ENCODE measurements at places on chromosomes 6 and 20. TPM values are rescaled to one million over a fixed set of nuclear protein-coding genes. Genes with fewer than 3 reads are reported as not detected.

The SLC35D3 gene
- polyA plus RNA-seq = not detected

DNA sequence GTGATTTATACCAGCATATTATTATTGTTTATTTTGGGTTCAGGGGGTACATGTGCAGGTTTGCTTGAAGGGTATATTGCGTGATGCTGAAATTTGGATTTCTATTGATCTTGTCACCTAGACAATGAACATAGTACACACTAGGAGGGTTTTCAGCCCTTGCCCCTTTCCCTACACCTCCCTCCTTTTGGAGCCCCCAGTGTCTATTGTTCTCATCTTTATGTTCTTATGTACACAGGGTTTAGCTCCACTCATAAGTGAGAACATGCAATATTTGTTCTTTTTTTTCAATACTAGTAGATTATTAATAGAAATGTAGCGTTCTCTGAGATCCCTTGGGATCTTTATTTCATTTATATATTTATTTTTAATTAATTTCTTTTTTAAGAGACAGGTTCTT lies 79.2 kb upstream of the MRAP2 start:
- DNase-seq = no peak

GRCh38 chr6:79246891-79247290 lies 12.4 kb upstream of the HMGN3 start:
- no peak for DNase-seq

DNA sequence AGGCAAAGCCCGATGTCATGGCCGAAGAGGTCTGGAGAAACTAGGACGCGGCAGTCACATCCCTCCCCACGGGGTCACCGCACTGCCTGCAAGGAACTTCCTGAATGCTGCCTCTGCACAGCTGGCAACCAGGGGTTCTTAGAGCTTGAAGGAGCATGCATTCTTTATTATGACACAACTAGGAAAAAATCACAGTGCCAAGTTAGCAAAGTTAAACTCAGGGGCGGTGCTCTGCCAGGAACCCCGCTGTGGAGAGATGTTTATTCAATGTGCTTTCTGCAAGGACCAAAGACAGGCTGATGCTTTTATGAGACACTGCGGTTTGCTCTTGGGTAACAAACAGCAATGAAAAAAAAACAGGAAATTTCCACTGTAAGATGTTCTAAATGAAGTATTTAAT lies 287.3 kb upstream of the FOXQ1 start:
- DNase-seq = no peak

The CNPY3 gene
- 109 TPM for polyA plus RNA-seq

The TMEM170B gene
- polyA plus RNA-seq = 1.2 TPM

DNA sequence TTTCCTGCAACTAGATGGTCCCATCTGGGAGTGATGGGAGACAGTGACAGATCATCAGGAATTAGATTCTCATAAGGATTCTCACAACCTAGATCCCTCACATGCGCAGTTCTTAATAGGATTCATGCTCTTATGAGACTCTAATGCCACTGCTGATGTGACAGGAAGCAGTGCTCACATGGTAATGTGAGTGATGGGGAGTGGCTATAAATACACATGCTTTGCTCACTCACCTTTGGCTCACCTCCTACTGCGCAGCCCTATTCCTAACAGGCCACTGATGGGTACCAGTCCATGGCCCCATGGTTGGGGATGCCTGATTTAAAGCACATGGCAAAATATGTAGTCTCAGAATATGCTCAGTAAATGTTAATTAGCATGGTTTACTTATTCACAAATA lies 80.6 kb upstream of the MBOAT1 start:
- DNase-seq = no peak

GRCh38 chr6:53446151-53446550 lies 97.4 kb upstream of the ELOVL5 start:
- no peak for DNase-seq

DNA sequence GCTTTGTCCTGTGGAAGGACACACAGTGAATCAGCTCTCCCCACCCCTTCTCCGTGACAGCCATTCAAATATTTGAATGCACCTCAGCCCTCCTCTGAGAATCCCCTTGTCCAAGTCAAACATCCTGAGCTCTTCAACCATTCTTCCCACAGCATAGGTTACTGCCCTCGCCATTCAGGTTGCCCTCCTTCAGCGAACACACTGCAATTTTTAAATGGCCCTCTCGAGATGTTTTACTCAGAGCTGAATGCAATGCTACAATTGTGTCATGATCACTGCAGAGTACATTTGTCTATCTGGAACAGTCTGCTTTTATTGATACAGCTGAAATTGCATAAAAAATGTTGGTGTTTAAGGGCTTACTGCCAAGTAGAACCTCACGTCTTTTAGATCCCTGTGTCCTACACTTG lies 48.9 kb downstream of the SLC2A12 start:
- no peak for DNase-seq
